ENCODE measurements at places on chromosomes 13 and 19.

GRCh38 chr13:96621634-96622183 lies 372.6 kb downstream of the OXGR1 start:
- no peak for DNase-seq

- no peak for DNase-seq
These were observed 6.1 kb upstream of the ERVV-1 start for GRCh38 chr19:53007606-53008005.

DNA sequence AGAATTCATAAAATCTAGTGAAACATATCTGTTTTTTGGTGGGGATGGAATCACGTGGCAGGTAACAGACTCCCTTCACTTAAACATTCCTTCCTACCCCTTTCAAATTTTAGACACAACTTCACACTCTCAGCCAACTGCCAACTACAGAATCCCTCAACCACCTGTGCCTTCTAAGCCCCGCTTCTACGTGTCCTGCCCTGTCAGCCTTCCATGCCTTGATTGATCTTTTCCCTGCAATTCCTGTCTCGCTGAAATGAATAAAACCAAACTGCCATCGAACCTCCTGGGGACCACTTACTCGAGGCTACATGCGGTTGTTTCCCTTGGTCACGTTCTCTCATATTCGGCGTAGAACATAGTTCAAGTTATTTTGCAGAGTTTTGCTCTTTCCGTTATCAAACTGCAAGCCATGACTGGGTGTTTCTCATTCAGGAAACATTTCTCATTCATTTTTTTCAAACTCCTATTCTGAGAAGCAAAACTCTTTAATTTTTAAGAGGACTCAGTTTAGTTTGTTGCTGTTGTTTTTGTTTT lies 1.1 kb downstream of the ZNF625 start:
- peak; percentile 9 for DNase-seq

GRCh38 chr13:95643936-95644598 lies 439 bp downstream of the DZIP1 start:
- DNase-seq, result peak; percentile 57

DNA sequence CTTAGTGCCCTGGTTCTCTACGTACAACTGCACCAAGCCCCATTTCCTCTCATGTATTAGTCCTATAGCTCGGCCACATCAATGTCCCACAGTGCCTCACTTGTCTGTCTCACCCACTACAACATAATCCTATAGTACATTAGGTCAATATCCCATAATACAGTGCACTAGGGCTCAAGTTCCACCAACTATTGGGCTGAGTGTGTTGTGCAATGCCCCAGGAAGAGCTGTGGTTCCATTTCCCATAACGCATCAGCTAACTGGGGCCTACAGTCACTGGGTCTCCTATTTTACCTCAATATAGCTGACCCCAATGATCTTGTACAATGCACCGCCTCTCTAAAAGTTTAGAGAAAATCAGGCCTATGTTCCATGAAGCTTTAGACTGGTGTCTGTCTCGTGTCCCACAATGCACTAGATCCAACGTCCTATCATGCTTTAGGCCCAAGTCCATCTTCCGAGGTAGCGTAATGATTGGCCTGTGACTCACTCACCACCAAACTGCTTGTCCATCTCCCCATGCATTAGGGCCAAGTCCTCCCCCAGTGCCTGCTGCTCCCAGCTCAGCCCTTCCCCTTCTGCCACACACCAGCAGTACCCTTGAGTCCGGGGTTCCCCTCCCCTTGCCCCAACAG lies 21.8 kb downstream of the TSKS start:
- no peak for DNase-seq

DNA sequence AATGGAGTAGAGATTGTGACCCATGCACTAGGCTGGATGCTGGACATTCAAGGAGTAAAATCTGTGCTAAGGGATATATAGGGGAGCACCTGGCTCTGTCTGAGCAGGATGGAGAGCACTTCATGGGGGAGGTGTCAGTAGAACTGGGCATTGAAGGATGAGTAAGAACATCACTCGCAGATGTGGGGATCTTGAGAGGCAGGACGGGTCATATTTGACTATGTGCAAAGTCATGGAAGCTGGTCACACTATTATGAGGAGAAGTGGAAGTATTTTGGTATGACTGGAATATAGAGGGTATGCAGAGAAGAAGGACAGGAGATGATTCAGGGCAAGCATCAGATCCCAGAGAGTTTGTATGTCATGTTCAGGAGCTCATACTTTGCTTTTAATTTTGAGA lies 62.9 kb upstream of the PCDH8 start:
- DNase-seq, result no peak

DNA sequence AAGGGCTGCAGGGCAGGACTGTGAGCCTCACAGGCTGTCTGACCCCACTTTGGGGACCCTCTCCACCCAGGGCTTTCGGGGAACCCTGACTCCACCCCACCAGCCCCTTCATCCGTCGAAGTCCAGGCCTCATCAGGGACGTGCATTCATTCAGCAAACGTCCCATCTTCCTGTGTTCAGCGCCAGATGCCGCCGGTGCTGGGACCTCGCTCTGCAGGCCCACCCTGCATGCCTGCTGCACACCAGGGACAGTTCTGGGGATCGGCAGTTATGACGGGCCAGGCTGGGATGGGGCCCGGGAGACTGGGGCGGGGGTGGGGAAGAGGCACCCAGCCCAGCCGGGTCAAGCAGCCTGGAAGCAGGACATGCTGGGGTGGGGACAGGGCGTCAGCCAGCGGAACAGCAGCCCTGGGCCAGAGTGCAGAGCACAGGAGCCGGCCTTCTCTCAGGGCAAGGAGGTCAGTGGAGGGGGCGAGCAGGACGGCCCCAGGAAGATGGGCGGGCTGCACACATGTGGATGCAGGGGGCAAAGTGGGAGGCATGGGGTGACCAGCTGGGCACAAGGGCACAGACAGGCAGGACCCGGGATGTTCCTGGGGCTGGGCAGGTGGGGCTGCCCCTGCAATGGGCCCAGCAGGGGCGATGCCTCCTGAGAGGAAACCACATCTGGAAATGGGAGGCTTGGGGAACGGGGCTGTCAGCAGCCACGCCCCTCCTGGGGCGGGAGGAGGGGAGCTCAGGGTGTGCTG lies 5.1 kb downstream of the GAMT start:
- no peak for DNase-seq
